ENCODE measurements at places on chromosomes 2 and 18. TPM values are rescaled to one million over a fixed set of nuclear protein-coding genes. Genes with fewer than 3 reads are reported as not detected.

DNA sequence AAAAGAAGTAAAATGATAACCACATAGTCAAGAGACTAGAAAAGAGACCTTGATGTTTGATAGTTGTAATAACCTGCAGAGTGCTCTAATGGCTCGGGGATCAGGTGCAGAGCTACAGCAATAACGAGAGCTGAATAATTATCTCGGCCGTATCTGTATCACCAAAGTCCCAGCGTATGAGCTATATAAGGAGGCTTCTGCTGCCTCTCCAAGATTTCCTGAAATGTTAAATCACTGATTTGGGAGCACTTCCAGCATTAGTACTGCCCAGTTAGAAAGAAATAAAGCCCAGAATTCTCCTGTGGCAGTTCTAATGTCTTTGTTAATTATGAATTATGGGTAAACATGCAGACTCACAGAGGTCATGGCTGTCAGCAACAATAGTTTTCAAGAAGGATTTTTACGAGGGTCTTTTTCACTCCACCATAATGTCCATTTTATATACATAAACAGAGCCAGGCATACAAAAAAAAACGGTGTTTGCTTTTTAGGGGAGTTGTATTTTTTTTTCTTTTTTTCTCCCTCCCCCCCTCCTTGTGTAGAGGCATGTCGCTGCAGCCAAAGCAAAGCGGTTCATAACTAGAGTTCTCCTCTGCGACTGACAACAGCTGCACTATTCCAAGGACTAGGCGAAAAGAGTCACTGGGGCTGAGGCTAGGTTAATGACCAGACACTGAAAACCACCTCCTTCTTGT lies 168.3 kb upstream of the VRK2 start:
- no peak for DNase-seq

DNA sequence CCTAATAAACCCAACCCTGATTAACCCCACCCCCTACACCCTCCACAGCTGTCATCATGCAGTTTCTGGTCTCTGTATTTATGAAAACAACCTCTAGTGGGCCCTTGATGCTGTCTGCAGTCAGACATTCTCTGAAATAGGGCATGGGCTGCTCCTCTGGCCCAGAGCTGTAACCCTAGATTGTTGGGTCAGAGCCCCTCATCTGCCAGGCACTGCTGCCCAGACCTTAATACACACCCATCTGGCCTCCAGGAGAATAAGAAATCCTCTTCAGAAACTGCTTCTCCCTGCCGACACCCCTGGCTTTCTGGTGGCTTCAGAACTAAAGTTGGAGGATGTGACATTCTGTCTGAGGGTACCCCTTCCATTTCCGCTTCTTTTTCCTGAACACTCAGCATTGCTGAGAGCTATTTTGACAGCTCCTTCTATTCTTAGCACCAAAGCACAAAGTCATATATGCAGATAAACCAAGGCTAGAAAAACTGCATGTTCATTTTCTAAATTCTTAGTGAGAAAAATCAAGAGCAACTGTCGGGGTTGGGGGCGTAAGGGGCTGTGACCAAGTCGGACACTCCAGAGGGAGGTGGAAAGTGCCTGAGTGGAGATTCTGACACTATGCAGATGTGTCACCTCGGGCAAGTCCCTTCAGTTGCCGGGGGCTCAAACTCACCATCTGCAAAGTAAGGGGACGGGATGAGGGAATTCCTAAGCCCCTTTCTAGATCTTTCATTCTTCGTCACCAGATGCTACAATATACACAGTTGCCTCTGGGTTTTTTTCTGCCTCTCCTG lies 28.7 kb downstream of the SRSF7 start:
- no peak for DNase-seq

DNA sequence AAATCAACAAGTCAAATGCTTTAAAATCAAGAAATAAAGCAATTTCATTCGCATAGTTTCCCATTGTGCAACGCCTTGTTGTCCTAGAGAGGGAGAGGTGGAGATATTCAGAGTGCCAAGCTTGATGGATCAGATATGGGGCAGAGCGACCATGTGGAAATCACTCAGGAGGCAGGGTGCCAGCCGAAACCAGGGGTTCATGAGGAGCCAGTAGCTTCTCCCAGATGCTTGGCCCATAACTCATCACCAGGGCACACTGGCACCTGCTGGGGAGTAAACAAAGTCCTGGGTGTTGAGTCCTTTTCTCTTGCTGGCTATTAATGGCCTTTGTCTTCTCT lies 53.0 kb upstream of the ASAP2 start:
- no peak for DNase-seq

PUM2 gene
- 68.8 TPM for polyA plus RNA-seq

WNT6 gene
- polyA plus RNA-seq: not detected

ZNF521 gene
- polyA plus RNA-seq: 51.9 TPM
